ENCODE measurements at places on chromosomes 13 and 19.
A peak's percentile ranks its signal among the peaks of the same experiment; 100 is the strongest.

DNA sequence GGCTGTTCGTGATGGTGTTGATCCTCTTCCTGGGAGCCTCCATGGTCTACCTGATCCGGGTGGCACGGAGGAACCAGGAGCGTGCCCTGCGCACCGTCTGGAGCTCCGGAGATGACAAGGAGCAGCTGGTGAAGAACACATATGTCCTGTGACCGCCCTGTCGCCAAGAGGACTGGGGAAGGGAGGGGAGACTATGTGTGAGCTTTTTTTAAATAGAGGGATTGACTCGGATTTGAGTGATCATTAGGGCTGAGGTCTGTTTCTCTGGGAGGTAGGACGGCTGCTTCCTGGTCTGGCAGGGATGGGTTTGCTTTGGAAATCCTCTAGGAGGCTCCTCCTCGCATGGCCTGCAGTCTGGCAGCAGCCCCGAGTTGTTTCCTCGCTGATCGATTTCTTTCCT lies 12.2 kb upstream of the C19orf33 start:
- no peak for DNase-seq

DNA sequence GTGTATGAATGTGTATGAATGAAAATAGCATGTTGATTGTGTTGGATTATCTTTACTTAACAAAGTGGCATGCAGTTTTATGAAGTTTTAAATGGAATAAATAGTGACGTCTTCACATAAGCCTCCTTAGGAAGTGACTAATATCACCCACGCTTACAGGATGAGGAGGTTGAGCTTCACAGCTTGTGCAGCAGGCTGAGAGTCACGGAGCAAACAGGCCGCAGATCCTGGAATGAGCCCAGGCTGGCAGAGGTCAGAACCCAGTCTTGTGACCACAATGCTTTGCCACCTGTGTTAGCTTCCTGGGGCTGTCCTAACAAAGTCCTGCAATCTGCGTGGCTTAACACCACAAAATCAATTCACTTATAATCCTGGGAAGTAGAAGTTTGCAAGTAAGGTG lies 20.8 kb downstream of the LAIR2 start:
- peak; percentile 86 for DNase-seq

DNA sequence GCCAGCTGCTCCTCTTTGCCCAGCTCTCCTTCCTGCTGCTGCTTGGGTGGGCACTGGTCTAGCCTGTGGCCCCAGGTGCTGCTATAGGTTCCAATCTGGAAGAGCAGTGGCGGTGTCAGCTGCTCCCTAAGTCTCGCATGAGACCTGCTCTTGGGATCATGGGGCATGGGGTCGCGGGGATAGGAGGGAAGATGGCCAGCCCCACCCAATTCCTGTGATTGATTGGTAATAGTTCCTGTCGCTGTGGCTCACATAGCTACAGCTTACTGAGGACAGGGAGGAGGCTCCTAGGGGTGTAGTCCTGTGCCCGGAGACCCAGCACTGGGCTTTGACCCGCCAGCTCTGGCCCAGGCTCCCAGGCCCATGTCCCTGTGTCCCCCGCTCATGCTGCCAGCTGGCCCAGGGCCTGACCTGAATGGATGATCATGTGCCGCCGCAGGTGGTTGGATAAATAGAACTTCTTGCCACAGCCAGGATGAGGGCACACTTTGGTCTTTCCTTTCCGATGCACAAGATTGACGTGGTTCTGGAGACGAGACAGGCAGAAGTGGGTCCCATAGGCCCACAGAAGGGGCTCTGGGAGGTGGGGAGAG lies 4.5 kb upstream of the ELAVL3 start:
- no peak for DNase-seq

GRCh38 chr13:104466016-104466415 lies 1399.8 kb upstream of the SLC10A2 start:
- DNase-seq: no peak

DNA sequence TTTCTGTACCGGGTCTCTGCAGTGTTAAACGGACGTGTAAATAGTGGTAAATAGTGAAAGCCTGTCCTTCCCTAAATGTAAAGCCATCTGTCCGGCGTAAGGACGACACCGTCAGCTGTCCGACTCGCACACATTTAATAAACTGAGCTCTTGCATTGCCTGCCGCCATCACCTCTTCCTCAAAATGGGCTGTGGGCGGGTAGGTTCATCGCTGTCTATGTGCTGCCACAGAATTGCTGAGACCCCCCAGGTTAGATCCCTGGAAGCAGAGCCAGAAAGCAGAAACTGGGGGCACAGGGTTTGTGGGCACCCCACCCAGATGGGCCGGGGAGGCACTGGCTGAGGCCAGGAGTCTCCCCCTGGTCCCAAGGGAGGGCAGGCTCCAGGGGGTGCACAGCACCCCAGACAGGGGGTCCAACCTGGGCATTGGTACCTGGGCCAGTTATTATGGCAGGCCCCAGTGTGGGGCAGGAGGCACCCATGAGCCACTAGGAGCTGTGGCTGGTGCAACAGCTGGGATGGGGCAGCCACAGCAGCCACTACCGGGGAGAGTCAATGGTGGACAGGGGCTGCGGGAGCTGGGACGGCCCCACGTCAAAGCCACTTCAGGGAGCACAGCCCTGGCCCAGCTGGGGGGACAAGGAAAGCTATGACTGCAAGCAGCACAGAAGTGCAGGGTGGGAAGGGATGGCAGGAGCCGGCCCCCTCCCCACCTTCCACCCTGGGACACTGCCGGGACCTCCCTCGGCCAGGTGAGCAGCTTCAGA lies 5.7 kb downstream of the C19orf25 start:
- no peak for DNase-seq
